ENCODE measurements at places on chromosomes 13 and 19.

- no peak for DNase-seq
These were observed 18.7 kb downstream of the PAF1 start for GRCh38 chr19:39372047-39372802.

GRCh38 chr13:109880371-109881346 is 94.3 kb upstream of the IRS2 start:
- DNase-seq = no peak

DNA sequence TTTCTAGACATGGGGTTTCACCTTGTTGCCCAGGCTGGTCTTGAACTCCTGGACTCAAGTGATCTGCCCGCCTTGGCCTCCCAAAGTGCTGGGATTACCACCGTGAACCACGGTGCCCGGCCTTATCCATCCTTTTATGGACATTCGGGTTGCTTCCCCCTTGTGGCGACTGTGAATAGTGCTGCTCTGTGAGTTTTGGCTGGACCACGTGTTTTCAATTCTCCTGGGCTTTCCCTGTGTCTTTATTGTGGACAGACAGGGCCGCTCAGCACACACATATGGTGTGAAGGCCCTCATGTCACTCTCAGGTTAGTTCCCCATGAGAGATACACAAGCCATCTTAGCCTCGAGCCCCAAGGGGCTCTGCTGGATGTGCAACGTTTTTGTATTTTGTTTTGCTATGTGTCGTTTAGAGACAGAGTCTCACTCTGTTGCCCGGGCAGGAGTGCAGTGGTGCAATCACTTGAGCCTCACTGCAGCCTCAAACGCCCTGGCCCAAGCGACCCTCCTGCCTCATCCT is 40.5 kb downstream of the MAU2 start:
- DNase-seq = peak; percentile 78

DNA sequence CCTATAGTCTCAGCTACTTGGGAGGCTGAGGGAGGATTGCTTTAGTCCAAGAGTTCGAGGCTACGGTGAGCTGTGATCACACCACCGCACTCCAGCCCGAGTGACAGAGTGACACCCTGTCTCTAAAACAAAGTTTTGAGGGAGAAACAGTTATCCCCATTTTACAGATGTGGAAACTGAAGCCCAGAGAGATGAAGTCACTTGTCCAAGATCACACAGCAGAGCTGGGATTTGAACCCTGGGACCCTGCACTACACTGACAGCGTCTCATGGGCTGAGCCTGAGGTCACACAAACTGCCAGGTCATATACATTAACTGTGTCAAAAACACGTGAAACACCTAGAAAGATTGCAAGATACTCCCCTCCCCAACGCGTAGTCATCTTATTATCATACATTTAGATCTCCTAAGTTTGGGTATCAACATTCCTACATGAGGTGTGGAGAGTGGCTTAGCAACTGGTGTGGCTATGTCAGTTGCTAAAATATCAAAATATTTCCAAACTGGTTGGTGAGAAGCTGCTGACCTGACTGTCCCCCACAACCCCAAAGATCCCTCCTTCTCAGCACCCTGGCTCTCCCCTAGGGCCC is 8.2 kb downstream of the FCGBP start:
- no peak for DNase-seq

- no peak for DNase-seq
These were observed 10.0 kb downstream of the KDELR1 start for GRCh38 chr19:48381178-48381950.
